ENCODE measurements at places on chromosomes 12 and 14.

GRCh38 chr12:71556875-71557274 lies 106.8 kb downstream of the ZFC3H1 start:
- no peak for DNase-seq

GRCh38 chr14:56608689-56609088 lies 29.1 kb downstream of the TMEM260 start:
- no peak for DNase-seq

GRCh38 chr12:119072440-119072839 lies 91.1 kb downstream of the SRRM4 start:
- DNase-seq = peak; percentile 16

DNA sequence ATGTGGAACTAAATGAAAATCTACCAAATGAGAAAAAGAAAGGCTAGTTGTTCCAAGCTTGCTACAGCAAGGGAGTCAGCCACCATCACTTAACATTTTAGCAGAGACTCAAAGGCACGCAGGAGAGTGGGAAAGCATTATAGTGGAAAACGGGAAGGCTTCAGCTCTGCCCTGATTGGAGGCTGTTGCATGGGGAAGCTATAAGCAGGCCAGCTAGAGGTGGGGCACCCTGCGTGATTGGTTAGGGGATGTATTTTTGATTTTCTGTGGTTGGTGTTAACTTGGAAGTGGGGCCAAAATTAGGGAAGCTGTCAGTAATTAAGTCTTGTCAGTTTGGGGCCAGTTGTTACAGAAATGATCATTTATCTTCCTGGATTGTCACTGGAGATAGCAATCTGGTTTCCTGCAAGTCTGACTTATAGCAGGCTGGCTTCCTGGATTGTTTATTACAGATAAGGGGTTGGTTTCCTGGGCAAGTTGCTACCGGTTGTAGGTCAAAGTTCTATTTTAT lies 93.9 kb downstream of the FAR2 start:
- DNase-seq = no peak

GRCh38 chr14:50529288-50530179 lies 2.8 kb downstream of the MAP4K5 start:
- no peak for DNase-seq

- peak; percentile 92 for DNase-seq
These were observed 8.4 kb upstream of the INF2 start for GRCh38 chr14:104680806-104681688.

DNA sequence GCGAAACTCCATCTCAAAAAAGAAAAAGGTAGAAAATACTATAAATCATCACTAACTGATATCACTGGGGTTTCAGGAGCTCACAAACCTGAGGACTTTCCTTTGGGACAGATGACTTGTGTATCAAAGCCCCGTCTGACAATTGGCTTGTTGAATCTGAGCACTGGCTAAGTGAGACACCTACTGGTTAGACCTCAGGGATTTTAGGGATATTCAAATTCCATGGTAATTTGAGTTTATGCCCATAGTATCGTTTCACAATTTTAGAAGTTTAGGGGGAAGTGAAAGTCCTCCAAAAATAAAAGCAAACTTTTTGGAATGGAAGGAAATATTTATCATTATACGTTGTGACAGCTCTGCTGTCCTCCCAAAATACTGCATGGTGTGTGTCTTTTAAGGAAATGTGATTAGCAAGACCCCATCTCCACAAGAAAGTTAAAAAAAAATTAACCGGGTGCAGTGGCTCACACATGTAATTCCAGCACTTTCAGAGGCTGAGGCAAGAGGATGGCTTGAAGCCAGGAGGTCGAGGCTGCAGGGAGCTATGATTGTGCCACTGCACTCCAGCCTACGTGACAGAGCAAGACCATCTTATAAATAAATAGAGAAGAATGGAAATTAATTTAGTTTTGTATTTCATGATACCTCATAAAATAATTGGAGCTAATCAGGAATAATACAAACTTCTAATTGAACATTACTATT lies 49.2 kb downstream of the FBXL14 start:
- peak; percentile 31 for DNase-seq

DNA sequence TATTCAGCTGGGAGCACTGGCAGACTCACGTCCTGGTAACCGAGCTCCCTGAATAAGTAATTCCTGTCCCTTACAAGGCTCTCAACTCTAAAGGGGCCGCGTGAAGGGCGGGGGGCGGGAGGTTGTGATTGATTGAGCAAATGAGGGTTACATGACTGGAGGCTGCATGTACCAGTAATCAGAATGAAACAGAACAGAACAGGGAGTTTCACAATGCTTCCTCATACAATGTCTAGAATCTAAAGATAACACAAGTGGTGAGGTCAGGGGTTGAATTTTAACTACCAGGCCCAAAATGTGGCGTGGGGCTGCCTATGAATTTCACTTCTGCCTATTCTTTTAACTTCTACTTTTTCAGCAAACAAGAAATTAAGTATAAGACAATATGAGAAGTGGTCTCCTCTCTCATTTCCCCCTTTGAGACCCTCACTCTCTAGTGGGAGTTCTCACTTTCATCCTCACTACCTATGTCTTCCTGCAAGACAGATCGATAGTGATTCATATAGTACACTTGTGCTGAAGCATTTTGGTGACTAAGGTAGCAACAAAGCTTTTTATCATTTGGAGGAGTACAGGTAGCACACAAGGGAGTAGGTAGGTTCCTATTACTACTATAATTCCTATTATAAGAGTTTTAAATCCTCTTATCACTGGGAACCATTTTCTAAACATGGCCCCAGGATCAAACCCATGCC lies 239.8 kb downstream of the KTN1 start:
- DNase-seq = no peak

- DNase-seq = no peak
These were observed 3.8 kb upstream of the ARHGAP9 start for GRCh38 chr12:57483466-57483865.

Data from adrenal gland (tissue), 19 donors.